ENCODE measurements at places on chromosomes 13 and 19.

GRCh38 chr13:113383089-113383488, 19.2 kb upstream of the GRTP1 start:
- no peak for DNase-seq

DNA sequence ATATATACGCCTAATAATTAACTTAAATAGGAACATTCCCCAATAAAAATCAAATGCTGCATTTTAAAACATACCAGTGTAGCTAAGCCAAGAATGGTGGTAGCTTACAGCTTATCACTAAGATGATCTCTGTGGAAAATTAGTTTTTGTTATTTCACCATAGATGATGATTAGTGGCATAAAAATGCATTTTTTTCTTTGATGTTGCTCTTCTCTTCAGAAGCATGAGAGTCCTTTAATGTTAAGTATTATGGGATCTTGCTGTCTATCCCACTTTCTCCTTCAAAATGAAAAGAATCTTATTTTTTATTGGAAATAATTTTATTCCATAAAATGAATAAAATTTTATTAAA, 731.0 kb downstream of the SLITRK1 start:
- no peak for DNase-seq

DNA sequence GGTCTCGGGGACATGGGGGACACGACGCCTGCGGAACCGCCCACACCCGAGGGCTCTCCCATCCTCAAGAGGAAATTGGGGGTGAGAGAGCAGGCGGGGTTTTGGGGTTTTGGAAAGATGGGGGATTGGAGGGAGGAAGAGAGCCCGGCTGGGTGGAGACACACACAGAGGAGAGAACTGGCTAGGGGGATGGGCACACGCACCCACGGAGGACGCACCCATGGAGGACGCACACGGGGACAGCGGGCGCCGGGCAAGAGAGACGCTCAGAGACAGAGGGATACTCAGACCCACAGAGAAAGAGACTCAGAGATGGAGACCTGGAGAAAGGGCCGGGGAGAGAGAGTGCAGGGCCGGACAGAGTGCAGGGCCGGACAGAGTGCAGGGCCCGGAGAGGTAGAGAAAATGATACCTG, 52.1 kb downstream of the MAP4K1 start:
- DNase-seq: no peak

DNA sequence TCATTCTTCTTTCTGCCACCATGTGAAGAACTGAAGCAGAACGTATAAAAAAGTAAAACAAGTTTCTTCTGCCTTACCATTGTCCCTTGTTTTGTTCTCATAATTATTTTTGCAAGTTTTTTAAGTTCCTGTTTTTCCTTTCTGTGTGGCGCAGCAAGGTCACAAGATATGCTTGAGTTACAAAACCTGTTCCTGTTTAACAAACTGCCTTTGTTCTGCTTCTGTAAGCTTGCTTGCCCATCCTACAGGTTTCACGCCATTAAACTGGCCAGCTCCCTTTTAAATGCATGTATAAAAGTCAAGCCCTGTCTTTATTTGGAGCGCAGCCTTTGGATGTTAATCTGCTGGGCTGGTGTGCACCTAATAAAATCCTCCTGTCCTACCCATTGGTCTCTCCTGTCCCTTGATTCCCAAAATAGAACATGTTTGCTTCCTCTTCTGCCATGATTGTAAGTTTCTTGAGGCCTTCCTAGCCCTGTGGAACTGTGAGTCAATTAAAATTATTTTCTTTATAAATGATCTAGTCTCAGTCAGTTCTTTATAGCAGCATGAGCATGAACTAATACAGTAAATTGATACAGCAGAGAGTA, 1115.4 kb downstream of the SLITRK1 start:
- DNase-seq: no peak

DNA sequence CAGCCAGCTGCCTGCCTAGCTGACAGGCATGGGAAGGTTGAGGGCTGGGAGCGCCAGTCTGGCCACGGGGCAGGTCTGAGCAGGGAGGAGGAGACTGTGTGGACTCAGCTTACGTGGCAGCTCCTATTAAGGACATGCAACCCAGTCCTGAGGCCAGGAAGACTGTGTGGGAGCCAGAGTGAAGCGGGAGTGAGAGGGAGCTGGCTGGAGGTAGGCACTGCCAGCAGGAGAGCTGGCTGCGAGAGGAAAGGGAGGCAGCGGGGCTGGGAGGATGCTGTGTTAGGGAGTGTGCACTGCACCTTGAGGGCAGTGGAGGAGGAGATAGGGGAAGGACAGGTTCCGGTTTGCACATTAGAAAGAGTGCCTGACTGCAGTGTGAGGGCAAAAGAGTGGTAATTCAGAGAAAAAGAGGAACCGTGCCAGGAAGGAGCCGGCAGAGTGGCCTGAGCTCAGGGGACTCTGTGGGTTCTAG, 99.2 kb downstream of the SLC7A1 start:
- DNase-seq: no peak

DNA sequence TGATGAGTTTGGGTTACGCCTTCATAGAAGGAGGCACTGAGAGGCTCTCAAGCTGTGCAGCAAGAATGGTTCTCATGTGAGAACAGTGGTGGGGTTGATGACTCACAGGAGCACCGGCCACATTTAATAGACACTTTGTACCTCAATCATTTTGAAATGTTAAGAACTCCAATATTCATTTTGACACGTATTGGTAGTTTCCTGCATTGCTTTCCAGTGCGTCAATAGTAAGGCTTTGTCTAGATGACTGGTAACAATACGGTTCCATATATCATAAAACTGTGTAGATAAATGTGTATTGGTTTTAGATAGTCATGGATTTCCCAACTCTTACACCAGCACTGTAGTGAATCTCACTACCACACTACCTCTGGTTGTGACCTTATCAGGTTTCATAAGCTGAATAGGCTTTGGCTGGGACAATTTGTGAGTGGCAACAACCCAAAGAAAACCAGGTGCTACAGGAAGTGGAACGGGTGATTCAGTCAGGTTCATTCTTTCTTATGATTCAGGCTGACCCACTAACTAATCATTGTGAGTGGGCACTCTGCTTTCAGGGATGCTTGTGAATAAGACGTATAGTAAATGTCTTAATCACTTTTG, 362.6 kb downstream of the KLF5 start:
- peak; percentile 72 for DNase-seq

- DNase-seq: no peak
Measured at GRCh38 chr19:15268928-15269253, 36.6 kb upstream of the EPHX3 start.

GRCh38 chr13:26961890-26962615, 201.5 kb upstream of the GPR12 start:
- DNase-seq: peak; percentile 5

GRCh38 chr13:98676239-98676638, 76.2 kb downstream of the SLC15A1 start:
- no peak for DNase-seq

GRCh38 chr13:49810567-49811526, 18.4 kb upstream of the KPNA3 start:
- DNase-seq: no peak

- no peak for DNase-seq
Measured at GRCh38 chr19:30439310-30439709, 67.1 kb downstream of the ZNF536 start.

GRCh38 chr13:33448889-33449288, 163.3 kb upstream of the STARD13 start:
- DNase-seq: no peak

DNA sequence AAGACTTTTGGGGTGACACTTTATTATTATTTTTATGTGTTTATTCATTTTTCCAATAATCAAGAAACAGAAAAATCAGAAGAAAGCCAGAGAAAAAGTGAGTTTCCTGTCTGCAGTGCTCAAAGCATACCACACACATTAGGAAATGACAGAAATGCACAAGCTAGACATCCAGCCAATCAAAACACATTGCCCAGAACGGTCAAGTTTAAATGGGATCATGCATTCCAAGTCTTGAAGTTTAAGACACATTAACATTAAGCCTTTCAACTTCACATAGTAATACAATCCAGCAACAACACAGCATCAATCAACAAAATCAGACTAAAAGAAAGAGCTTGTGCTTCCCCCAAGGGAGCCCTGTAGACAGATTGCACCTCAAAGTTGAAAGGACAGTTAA, 28.7 kb upstream of the MEDAG start:
- no peak for DNase-seq

GRCh38 chr19:12779162-12779993, 4.0 kb upstream of the HOOK2 start:
- DNase-seq: no peak

All from NCI-H2029 (cell line).